ENCODE measurements at places on chromosomes 13 and 19.

DNA sequence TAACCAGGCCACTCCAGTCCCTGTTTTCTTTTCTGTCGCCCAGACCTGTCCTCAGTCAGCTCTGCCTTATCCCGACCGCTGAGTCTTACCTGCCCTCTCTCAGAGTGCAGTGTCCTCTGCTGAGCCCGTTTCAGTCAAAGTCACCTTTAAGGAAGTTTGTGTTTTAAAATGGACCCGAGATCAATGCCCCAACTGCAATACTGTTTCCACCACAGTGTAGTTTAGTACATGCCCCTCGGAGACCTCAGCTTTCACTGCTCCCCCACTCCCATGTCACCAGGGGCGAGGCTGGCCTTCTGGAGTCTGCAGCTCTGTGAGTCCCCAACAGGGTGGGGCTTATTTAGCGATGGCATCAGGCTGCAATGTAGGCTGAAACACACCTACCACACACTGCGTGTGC, 248.4 kb upstream of the TSHZ3 start:
- no peak for DNase-seq

DNA sequence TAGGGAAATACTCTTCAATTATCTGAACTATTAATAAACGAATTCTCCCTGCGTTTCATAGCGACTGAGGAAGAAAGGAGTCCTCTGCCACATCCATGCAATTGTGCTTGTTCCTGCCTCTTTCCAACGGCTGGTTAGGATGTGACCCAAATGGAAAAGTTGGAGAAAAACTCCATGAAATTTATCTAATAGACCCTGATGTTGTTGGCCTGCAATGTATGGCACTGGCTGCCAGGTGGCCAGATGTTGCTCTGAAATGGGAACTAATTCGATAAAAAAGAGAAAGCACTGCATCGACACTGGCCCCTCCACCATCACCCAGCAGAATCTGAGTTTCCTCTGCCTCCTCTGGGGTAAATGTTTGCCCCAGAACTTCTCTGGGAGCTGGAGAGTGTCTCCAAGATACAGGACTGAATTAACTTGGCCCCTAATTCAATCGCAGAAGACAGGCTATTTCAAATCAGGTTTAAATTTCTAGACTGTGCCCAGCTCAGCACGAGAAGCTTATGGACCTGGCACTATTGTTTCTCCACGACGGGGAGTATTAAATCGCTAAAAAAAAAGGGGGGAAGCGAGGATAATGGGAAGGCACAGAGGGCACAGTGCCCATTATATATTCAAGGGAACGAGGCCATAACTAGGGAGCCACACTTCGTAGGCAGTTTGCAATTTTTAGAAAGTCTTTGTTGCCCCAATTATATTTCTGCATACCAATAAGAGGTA, 103.9 kb downstream of the ZIC5 start:
- DNase-seq, result no peak

DNA sequence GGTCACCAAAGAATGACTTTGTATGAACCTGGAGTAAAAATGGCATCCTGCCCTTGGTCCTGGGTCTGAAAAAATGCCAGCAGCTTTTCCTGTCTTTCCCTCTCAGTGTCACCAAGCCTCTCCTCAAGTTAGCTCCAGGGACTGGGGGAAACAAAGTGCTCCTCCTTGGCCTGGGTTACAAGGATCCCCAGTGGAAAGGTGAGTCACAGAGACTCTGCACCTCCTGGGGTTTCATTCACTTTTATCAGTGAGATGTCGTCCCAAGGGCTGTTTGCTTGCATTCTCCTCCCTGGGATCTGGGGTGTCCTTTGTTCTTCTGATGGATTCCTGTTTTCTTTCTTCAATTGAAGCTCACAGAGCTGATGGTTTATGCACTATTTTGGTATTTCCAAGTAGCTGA, 93.2 kb upstream of the CSNK1A1L start:
- no peak for DNase-seq

GRCh38 chr13:107730813-107731212, 484.5 kb downstream of the LIG4 start:
- DNase-seq, result no peak

GRCh38 chr13:76271728-76272232, 614.4 kb downstream of the KCTD12 start:
- no peak for DNase-seq

DNA sequence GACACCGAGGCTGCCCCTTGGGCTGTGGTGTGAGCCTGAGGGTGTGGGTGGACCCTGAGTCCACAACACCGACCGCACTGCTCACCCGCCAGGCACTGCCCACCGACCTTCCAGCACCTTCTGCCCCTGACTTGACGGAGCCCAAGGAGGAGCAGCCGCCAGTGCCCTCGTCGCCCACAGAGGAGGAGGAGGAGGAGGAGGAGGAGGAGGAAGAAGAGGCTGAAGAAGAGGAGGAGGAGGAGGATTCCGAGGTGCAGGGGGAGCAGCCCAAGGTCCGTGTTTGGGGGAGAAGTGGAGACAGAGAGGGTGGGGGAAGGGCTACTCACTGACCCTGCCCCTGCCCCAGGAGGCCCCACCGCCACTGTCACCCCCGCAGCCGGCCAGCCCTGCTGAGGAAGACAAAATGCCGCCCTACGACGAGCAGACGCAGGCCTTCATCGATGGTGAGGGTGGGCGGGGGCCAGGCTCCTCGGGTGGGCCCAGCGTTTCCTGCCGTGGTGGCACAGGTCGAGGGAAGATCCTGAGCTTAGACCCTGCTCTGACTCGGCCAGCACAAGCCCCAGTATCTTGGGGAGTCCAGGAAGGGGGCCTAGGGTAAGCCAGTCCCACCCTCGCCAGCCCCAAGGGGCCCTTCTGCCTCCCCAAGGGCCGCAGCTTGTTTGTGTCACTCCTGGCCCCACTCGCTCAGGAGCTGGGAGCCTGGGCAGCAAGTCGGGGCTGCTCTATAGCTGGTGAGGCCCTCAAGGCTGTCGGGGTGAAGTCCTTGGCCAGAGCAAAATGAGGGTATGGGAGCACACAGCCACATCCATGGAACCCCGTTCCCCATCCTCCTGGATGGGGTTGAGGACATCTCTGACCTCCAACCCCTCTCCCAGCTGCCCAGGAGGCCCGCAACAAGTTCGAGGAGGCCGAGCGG, 12.2 kb downstream of the PRKCSH start:
- no peak for DNase-seq

GRCh38 chr13:78247362-78247761, 328.7 kb upstream of the EDNRB start:
- DNase-seq, result no peak

DNA sequence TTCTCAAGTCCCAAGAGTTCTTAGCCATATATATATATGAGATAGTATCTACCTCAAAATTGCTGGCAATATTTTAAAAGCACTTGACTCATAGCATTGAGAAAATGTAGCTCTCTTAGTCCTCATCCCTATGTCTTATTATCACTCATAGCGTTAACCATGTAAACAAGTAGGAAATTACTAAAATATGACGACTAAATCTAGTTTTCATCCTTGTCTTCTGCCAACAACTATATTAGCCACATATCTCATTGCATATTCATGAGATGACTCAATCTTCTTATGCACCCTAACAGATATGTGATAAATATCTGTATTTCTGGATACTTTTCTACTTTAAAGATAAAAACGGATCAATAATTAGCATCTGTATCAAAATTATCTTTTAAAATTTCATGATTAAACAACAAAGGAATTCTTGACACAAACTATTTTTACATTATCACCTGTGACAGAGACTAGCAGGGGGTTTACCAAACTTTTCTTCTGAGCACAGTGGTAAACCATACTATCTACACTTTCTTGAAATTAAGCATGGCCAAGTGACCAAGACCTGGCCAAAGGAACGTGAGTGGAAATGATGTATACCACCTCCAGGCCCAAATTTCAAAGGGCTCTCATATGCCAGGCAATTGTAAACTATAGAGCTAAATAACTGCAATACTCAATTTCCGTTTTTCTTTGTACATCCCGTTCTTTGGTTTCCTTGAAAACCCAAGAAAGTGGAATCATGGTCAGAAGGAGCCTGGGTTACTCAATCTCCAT, 45.7 kb downstream of the ZC3H13 start:
- DNase-seq, result no peak

- DNase-seq, result no peak
These were observed 5.6 kb downstream of the FCGRT start for GRCh38 chr19:49518033-49518432.

DNA sequence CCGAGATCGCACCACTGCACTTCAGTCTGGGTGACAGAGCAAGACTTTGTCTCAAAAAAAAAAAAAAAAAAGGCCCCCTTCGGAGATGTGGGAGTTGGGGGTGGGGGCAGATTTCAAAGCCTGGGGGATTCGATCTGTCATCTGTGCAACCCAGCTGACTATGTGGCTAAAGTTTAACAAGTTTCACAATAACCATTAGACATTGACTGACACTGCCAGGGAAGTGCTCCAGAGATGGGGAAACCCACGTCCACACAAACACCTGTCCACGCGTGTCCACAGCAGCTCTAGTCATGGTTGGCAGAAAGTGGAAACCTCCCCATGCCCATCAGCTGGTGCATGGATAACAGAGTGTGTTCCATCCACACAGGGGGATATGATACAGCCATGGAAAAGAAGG, 37.6 kb upstream of the HOMER3 start:
- DNase-seq, result no peak

- DNase-seq, result no peak
These were observed 926.8 kb upstream of the MIR17HG start for GRCh38 chr13:90420683-90421082.

- DNase-seq, result no peak
These were observed 282.0 kb downstream of the DNAJC15 start for GRCh38 chr13:43305416-43305815.

DNA sequence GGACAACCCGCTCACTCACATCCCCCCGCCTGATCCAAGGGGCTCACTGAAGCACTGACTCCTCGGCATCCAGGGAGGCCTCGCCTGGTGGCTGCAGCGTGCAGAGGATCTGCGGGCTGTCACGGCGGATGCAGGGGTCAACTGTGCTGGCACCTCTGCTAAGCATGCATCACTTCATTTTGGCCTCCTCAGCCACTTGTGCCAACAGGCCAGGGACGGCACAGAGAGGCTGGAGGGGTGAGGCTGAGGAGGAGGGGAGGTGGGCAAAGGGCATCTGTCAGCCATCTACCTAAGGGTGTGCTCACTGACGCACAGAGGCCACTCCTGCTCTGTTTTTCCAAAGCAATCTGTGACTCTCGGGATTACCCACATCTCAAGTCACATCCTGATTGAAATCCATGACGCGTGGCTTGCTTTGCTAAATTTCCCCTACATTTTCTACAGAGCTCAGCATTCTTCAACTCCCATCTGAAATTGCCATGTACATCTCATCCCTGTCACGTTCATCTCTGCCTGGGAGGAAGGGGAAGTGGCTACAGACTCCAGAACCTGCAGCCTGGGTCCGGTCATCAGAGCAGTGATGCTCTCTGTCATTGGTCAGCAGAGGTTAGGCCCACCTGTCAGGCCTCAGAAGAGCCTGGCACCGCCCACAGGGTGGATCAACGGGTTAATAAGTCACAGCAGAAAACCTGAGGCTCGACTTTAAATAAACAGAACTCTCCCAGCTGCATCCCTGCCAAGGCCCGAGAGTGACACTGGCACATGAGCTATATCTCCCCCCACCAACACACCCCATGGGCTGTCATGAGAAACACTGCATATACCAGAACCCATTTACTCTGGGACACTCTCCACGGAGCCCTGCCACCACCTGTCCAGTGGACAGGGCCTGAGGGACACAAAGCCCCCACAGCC, 17.6 kb downstream of the ELL start:
- no peak for DNase-seq

DNA sequence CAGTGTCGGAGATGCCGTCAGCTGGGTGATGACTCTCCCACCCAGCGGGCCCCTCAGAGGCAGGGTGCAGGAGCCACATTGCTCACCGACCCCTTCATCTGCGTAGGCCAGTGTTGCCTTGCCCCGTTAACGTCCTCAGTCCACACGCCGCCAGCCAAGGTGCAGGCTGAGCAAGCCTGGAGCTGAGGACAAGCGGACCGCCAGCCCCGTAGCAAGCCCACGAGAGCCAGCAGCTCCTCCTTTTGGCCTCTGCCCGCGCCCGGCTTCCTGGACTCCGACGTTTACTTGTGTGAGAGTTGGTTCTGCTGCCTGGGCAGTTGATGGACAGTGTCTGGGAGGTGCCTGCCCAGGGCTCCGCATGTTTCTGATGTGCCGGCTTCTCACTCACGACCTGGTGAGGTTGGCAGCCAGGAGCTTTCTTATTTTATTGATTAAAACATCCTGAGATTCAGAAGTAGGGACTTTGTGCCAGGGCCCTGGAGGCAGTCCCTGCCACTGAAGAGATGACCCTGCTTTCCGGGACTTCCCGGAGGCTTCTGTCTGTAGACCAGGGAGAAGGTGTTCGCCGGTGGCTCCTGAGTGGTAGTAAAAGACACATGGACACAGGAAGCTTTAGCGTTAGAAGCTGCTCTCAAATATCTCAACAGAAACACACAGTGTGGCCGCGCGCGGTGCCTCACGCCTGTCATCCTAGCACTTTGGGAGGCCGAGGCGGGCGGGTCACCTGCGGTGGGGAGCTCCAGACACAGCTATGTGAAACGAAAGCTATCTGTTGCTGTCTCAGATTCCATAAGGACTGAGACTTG, 5.8 kb downstream of the DAZAP1 start:
- no peak for DNase-seq

- DNase-seq, result no peak
These were observed 9.2 kb upstream of the NCCRP1 start for GRCh38 chr19:39187552-39187943.

DNA sequence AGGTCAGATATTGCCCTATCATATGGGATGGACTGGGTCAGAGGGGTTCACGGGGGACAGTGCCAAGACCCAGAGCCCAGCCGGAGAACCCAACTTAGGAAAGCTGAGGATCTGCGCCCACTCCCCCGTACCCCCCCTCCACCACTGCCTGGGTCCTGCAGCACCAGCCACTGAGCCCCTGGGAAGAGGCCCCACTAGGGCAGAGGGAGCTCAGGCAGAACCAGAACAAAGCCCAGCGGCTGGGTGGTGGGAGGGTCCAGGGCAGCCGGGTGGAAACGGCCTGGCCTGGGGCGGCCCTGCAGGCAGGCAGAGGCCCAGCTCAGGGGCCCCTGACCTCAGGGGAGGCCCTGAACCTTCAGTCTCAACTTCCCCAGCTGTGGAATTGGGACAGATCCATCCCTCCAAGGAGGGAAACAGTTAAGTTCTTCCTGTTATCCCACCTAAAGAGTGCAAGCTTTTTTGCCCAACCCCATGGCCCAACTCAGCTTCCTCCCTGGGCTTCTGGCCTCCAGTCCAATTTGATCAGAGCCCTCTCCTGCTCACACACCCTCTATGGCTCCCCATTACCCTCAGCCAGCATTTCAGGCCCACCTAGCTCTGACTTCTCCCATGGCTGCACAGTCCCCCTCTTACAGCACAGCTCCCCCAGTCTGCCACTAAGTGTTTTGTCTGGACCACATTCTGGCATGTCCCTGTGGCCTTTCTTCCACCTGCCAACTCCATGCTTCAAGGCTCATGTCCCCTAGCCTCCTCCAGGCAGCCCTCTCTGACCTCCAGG, 3.1 kb downstream of the NR2F6 start:
- DNase-seq, result no peak

DNA sequence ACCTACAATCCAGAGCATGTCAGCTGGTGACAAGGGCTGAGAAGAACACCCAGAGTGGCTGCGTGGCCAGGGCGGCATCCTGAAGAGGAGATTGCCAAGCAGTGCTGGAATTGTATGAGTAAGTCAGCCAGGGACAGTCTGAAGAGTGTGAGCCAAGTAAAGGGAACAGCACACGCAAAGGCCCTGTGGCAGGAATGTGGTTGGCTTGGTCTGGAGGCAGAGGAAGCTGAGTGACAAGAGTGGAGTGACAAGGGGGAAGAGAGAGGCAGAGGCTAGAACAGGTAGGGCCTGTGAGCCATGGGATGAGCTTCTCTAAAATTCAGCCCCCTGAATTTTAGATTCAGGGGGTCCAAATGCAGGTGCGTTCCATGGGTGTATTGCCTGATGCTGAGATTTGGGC, 53.7 kb upstream of the UQCRFS1 start:
- DNase-seq, result no peak
